Stimulated activated CD4-positive, alpha-beta T cell treated with anti-CD3 and anti-CD28 coated beads, Interleukin-1b, Interleukin-23, amount 100 ng/mL, for 1 hour (primary cell): ENCODE measurements at places on chromosomes 6 and 20.

GRCh38 chr6:25056130-25056529 is 120.4 kb upstream of the RIPOR2 start:
- no peak for DNase-seq

GRCh38 chr20:3121271-3121911 is 36.9 kb upstream of the AVP start:
- DNase-seq = no peak

DNA sequence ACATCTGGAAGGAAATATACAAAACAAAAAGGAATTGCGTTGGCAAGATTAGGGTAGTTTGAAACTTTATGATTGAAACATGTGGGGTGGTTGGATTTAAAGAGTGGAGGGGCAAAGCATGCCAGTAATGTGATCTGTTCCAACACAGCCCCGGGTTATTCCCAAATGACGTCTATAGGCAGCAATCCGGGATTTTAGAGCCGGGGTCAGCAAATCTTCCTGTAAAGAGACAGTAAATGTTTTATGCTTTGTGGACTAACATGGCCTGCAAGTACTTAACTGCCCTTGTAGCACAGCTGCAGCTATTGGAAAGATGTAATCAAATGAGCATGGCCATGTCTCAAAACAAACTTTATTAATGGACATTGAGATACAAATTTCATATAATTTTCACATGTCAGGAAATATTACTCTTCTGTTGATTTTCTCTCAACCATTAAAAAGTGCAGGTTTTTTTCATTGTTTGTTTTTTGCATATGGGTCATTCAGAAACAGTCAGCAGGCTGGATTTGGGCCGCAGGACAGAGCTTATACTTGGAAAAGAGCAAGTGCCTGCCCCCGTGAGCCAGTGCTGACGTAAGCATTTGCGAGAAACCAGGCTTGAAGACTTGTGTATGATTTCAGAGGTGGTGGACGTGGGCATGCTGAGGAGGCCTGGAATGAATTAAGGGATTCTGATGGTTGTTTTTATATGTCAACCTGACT is 136.5 kb downstream of the DOK5 start:
- DNase-seq = no peak

DNA sequence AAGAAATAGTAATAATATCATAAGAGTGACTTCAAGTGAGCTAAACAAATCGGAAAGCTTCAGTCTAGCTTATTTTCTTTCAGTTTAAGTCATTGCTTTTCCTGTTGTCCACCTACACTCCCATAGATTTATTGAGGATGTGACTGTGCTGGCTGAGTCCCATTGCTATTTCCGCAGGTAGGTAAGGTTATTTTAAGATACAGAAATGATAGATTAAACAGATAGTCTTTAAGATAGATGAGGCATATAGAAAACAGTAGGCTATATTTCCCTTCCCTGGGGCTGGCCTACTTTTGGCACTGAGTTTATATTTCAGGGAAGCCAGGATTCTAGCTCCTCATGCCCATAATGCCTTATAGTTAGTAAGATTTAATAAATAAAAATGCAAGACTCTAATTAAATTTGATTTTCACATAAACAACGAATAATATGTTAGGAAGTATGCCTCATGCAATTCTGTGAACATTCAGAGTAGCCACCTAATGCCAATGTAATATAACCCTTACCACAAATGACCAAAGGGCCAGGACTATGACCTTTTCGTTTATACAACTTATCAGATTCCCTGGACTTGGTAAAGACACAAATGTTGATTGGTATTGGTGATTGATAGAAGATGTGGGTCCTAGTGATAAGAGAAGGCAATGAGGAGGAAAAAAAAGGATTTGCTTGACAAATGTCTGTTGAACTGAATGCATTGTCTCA is 1079.3 kb downstream of the EPHA7 start:
- no peak for DNase-seq

DNA sequence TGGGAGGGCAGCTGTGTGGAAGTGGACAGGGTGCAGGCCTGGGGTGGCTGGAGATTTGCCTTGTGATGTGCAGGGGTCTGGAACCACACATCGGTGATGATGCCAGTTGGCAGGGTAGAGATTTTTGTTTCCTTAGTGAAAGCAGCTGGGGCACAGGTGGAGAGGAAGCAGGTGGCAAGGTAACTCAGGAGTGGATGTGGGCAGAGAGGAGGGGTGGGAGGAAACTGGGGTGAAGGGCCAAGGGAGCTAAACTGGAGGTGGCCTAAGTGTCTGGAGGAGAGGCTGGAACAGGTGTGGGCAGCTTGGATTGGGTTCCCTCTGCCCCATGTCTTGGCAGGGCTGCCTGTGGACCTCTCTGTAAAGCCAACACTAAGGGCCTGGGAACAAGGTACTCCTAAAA is 4.7 kb upstream of the SCUBE3 start:
- no peak for DNase-seq

- DNase-seq = no peak
Measured at GRCh38 chr6:11143394-11144371, 32.2 kb upstream of the ERVFRD-1 start.

GRCh38 chr6:105900125-105900937 is 185.8 kb upstream of the PRDM1 start:
- no peak for DNase-seq

DNA sequence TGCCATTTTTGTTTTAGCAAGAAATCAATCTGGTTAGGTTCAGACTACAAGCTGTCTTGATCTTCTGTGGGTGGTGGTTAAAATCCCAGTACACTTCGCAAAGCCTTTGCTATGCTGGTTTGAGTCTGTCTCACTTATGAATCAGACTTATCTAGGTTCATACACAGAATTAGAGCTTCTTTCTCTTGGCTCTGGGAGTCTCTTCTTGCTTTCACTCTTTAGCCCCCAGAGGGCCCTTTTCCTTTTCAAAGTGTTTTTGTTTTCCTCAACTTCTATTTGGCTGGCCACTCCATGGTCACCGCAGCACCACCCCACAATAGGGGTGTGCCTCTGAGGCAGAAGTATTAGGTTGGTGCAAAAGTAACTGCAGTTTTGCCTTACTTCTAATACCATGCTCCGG is 21.3 kb downstream of the ECI2 start:
- DNase-seq = no peak

GRCh38 chr20:44590980-44591778 is 8.8 kb downstream of the PKIG start:
- no peak for DNase-seq

- no peak for DNase-seq
Measured at GRCh38 chr6:3195695-3196497, 31.6 kb downstream of the TUBB2B start.

- DNase-seq = no peak
Measured at GRCh38 chr6:25369433-25370177, 90.4 kb downstream of the CARMIL1 start.

DNA sequence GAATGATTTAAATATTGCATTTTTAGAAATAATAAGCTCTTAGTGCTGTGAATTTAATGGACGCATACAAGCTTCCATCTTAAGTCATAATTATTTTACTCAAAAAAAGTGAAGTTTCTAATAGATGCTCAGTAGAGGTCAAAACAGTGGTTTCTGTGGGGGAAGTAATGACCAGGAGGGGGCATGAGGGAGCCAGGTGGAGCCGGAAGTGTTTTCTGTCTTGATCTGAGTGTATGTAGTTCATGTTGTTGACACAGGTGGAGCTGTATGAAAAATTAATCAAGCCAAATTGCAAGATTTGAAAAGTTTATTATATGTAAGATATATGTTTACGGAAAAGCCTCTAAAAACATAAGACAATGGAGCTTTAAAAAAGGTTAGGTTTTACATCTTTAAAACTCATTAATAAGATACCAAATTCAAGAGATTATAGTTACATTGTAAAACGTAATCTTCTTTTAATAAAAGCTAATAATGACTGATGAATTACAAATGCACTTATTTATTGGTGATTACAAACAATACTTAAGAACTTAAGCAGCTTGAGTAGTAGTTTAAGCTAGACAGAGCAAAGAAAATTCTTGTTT is 68.0 kb downstream of the PLAGL1 start:
- peak; percentile 10 for DNase-seq

- no peak for DNase-seq
Measured at GRCh38 chr20:11652128-11652527, 265.6 kb upstream of the BTBD3 start.

DNA sequence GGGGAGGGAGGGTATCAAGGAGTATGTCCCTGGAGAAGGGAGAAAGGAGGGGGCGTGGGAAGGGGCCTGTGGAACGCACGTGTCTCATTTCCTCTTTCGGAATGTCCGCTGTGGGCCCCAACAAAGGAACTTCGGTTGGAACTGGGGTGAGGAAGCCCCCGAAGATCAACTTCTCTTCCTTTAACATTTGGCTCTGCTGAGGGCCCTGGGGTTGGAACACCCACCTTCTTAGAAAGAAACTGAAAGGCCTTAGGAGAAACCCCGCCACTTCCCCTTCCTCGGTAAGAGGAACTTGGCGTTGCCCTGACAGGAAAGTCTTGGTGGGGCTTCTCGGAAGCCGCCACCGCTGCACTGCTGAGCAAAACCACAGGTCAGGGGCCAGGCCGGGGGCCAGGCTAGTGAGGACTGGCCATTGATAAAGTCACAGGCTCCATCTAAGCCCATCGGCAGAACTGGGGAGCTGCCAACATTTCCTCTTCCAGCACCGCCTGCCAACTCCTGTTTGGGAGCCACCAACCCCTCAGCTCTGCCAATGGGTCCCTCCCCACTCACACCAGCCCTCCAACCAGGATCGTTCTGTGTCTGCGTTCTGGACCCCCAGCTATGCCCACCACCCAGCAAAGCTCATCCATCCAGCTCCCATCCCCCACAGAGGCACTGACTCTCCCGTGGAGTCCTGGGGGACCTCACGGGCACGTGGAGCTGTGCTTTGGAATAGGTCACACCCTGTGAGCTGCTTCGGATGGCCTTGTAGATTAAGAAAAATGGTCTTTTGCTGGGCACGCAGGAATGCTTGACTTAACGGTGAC is 44.8 kb downstream of the FGD2 start:
- DNase-seq = no peak
